ENCODE measurements at places on chromosomes 7 and 10.

DNA sequence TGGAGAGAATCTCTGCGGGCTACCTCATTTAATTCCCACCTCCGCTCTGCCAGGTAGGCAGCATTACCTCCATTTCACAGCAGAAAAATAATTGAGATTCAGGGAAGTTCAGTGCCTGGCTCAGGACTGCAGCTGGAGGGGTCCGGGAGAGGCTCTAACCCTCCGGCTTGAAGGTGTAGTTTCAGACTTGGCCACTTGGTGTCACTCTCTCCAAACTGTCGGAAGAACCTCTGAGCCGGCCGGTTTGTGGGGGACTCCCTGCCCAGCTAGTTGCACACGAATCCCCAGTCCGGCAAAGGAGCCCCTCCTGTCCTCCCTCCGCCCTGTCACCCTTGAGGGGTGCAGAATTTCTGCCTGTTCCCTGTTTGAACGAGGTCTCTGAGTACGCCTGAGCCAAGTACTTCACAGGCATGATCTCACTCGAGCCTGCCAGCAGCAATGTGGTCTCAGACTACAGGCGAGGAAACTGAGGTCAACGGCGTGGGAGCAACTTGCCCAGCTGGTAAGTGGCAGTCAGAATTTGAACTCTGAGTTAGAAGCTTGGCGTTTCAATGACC is 144.7 kb upstream of the ZNF716 start:
- no peak for DNase-seq

GRCh38 chr7:3043544-3044371 is at the start of gene CARD11:
CARD11 (minus strand) TSS chr7:3043867; CDS start chr7:2958506, 85,361 bp downstream.
- DNase-seq: no peak

GRCh38 chr7:117683430-117684175 is 189.6 kb downstream of the CTTNBP2 start:
- no peak for DNase-seq

DNA sequence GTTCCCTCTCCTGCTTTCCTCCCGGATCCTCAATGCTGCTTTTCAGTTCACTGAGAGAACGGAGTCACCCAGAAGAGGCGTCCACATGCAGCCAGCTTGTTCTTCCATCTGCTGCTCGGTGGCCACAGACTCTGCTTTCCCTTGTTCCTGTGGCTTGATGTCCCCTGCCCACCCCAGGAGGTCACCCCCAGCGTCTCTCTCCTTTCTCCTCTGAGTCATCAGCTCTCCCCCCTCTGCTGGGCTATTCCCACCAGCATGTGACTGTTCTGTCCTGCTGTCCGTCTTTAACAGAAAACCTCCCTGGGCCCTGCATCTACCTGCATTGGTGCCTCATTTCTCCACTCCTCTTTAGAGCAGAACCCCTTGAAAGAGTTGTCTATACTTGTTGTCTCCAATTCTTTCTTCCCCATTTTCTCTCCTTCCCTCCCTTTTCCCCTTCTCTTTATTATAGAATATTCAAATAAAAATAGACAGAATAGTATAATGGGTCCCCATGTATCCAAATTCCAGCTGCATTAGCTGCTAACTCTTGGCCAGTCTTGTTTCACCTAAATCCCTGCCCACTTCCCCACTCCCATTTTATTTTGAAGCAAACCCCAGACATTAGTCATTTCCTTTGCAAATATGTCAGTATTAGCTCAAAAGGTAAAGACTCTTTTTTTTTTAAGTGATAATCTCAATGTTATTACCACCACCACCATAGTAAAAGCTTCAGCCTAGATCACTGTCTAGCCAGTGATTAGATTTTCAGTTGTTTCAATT is 4.1 kb downstream of the ZNF282 start:
- DNase-seq: no peak

DNA sequence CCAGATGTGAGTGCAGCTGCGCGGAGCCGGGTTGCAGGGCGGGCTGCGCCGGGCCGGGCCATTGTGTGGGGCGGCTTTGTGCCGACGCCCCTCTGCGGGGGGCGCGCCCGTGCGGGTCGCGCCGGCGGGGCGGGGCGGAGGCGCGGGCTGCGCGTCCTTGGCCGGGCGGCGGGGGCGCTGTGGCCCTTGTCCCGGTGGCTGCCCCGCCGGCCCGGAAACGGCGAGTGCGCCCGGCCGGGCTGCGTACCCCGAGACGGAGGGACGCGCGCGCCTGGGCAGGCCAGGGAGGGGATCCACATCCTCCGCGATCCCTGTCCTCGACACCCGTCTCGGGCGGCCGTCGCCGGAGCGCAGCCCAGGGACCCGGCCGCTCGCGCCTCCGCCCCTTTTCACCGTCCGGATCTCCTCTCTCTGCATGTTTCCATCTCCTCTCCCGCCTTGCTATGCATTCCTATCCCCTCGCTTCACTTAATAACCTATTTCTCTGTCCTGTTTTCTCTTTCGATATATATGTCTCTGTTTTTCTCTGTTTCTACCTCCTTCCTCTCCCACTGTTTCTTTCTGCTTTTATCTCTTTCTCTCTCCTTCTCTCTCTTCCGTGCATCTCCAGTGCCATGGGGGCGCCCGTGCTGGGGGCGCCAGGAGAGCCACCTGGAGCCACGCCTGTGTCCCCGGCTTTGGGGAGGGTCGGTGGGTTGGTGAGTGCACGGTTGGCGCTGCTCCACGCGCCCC is 765 bp downstream of the PFKFB3 start:
- DNase-seq: no peak

DNA sequence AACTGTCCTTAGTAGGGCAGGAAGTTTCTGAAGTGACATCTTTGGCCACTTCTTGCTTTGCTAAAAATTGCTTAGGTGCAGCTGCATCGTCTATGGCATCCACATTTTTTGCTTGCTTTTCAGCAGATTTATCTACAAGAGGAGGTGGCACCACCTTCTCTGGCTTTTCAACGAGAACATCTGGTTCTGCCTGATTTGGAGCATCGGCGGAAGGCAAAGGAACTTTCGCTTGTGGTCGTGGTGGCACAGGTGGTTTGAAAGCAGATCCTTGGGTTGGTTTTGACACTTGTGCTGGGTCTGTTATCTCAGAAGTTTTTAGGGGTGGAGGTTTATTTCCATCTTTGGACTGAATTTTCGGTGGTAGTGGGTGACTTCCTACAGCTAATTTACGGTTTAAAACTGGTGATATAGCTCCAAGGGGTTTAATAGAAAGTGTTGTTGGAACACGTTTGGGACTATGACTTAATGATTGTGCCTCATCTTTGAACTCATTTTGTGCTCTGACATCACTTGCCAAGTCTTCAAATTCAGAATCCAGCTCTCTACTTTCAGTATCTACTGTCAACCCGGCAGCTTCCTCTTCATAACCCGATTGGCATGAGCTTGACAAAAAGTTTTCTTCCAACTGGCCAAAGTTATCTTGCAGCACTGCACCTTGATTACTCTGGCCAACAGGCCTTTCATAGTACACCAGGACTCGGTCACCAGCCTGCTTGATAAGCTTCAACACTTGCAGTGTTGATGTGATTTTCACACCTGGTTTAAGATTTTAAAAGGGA is 44.0 kb downstream of the SLC18A2 start:
- DNase-seq: no peak

GRCh38 chr7:106290319-106290718 is 5.5 kb upstream of the NAMPT start:
- DNase-seq: no peak

- DNase-seq: no peak
Measured at GRCh38 chr10:124342136-124342820, 76.4 kb downstream of the OAT start.

- no peak for DNase-seq
Measured at GRCh38 chr10:8260645-8261044, 206.2 kb downstream of the GATA3 start.

- DNase-seq: no peak
Measured at GRCh38 chr10:51658000-51658399, 41.4 kb downstream of the CSTF2T start.

DNA sequence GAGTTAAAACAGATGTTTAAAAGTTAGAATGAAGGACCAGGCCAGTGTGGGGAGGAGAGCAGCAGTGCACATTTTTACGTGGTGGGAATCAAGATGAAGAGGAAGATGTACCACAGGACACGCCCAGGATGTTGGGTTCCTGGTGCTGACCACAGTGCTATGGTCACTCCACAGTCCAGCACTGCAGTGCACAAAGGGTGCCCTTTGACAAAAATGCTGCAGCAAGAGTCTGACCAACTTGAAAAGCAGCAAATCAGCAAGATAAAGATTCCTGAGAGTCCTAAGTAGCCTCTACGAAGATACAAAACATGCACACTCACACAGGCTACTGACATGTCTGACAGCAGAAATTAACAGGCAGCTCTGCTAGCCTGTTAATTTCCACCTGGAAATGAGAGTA is 107.1 kb downstream of the PIP4K2A start:
- DNase-seq: no peak

DNA sequence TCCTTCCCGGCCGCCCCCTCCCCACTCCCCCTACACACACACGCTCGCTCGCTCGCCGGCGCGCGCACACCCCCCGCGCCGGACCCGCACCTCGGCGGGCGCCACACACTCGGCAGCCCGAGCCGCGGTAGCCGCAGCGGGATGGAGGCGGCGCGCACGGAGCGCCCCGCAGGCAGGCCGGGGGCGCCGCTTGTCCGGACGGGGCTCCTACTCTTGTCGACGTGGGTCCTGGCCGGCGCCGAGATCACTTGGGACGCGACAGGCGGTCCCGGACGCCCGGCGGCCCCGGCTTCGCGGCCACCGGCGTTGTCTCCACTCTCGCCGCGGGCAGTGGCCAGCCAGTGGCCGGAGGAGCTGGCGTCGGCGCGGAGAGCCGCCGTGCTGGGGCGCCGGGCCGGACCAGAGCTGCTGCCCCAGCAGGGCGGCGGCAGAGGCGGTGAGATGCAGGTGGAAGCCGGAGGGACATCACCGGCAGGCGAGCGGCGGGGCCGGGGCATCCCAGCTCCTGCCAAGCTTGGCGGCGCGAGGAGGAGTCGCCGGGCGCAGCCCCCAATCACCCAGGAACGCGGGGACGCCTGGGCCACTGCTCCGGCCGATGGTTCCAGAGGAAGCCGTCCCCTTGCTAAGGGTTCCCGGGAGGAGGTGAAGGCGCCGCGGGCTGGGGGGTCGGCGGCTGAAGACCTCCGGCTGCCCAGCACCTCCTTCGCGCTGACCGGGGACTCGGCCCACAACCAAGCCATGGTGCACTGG is at the start of gene SORCS3:
SORCS3 (plus strand) TSS at position 104 of the 750 bp plus-strand sequence.
- DNase-seq: no peak

DNA sequence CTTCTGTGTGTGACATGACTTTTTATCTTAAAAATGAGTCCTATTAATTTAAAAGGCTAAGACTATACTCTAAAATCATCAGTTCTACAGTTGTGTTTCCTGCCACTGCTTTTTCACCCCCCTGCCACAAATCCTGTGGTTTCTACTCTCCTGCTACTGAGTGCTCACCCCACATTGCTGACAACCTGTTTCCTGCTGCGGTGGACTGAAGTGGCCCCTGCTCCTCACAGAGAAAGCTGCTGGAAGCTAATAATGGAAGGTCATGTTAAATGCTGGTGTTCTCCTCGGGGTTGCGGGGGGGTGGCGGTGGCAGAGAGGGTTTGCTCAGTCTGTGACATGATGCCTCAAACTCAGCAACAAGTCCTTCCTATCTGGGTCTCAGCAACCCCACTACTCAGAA is 113.2 kb upstream of the INHBA start:
- no peak for DNase-seq

GRCh38 chr10:18345308-18345707 is 205.1 kb downstream of the CACNB2 start:
- DNase-seq: no peak

DNA sequence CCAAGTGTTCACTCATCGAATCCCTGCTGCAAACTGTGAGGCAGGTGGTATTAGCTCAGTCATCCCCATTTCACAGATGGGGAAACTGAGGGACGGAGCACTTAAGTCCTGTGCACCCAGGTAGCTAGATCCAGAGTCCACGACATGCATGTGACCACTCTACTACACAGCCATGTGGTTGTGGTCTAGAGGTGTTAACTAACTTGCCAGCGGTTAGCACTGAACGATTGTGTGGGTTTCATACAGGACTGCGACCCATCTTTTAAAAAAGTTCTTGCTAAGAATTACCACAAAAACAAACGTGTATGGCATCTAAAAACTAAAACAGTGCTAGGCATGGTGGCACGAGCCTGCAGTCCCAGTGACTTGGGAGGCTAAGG is 16.1 kb upstream of the ABCC2 start:
- DNase-seq: no peak

DNA sequence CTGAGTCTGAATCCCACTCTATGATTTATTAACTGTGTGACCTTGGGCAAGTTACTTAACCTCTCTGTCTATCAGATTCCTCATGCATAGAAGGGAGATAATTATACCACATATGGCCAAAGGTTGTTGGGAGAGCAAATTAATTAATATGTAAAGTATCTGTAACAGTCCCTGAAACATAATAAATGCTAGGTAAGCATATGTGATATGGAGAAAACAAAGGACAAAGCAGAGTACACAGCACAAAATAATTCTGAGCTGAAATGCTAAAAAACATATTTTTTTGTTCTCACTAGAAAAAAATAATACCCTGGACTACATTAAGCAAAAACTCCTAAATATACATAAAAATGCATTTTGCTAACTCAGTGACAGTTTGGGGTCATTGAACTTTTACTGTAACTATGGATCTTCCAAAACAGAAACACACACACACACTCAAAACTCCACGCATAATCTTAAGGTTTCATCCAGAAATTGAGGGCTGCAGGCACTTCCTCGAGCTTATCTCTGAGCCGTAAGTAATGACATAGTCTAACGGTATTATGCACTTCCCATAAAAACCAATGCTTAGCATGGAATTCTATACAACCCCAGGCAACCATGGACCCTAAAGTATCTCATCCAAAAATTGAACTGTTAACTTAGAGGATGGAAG is 201.7 kb upstream of the PTN start:
- DNase-seq: no peak

- no peak for DNase-seq
Measured at GRCh38 chr7:16098058-16098457, 323.3 kb downstream of the CRPPA start.

DNA sequence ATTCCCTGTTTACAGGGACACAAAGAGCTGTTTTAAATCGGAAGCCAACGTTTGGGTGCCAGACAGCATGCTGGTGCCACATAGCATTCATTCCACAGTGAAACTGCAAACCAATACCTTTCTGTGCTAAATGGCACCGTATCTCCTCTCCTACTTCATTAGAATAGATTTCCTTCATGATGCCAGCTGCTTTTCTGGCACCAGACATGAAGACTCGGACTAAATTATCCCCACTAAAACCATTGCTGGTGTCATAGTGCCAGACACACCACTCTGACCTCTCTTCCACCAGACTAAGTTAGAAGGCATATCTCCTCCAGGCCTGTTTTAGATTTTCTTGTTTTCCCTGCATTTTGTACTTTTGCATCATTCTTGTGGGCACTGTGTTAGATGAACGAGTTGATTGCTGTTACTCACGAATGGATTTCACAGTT is 155.1 kb downstream of the ETV1 start:
- DNase-seq: no peak

- DNase-seq: peak; percentile 7
Measured at GRCh38 chr7:134919240-134919641, 67.1 kb upstream of the AGBL3 start.

- DNase-seq: no peak
Measured at GRCh38 chr10:12631216-12631615, 281.9 kb downstream of the CAMK1D start.

DNA sequence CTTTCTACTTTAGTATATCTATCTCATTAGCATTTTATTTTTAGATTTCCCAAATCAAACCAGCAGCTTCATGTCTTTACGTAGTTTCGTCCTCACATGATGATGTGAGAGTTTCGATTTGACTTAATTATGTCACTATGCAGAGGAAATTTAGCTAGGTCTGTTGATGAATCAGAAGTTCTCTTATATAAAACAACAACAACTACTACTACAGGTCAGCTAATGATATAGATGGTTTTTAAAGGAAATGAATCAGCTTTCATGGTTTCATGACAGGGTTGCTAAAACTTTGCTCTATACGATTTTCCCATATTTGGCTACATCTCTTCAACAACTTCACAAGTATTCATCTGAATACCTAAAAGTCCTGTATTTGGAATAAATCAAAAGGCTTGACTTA is 28.6 kb downstream of the JAZF1 start:
- DNase-seq: no peak

Measured in HS-27A (cell line).